ENCODE measurements at places on chromosomes 12 and 14.

- no peak for DNase-seq
Observed at GRCh38 chr14:74148705-74149104, 63.9 kb downstream of the LIN52 start.

- no peak for DNase-seq
Observed at GRCh38 chr14:104016873-104017650, 68.4 kb upstream of the ASPG start.

DNA sequence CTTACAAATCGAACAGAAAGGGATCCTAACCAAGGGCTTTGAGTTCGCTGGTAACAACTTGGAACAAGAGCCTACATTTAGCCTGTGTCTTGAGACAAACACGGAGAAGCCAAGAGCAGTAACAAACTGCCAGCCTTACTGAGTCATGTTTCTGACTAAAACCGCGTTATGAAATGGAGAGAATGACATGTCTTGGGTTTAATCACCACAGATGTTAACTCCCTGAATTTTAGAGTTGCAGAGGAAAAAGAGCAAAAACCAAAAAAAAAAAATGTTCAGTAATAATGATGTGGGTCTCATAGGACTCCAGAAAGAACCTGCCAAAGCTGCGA is 1.0 kb downstream of the BLTP3B start:
- DNase-seq: no peak

GRCh38 chr12:110966081-110966760 is 45.8 kb upstream of the MYL2 start:
- DNase-seq: peak; percentile 47

DNA sequence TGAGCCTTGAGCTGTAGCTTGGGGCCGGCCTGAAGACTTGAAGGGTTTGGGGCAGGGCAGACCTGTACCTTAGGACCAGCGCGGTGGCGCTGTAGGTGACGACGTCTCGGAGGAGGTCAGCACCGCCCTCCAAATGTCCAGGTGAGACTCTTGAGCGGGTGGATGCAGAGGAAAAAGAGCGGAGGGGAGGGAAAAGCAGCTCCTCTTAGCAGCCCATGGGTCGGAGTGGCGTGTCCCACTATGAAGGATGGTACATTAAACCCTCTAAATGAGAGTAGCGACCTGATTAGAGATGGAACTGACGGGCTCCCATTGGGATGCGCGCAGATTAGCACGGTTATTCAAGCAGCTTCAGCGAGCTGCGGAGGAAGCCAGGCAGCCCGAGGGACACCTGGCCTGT is 77.0 kb upstream of the MAP1LC3B2 start:
- no peak for DNase-seq

- DNase-seq: no peak
Observed at GRCh38 chr12:12376646-12377448, 20.0 kb downstream of the BORCS5 start.

GRCh38 chr14:49959822-49960408 is 67.0 kb downstream of the ARF6 start:
- DNase-seq: no peak

- no peak for DNase-seq
Observed at GRCh38 chr12:77796775-77797174, 33.9 kb upstream of the NAV3 start.

DNA sequence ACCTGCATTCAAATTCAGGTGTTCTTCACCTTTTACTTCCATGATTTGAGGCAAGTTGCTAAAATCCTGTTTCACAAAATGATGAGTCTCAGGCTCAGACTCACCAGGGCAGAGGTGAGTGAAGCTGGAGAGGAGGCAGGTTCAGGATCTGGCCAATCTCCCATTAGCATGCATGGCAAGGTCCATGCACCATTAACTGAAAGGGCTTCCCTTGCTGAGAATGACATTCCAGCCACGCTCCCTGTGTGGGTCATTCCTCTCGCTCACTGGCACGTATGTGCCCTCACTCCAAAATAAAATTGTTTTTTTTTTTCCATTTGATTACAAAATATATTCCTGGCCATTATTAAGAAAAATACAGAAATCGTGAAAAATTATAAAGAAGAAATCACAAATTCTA is 257.6 kb downstream of the C12orf75 start:
- DNase-seq: no peak

- no peak for DNase-seq
Observed at GRCh38 chr12:92396647-92397252, 251.1 kb upstream of the BTG1 start.

DNA sequence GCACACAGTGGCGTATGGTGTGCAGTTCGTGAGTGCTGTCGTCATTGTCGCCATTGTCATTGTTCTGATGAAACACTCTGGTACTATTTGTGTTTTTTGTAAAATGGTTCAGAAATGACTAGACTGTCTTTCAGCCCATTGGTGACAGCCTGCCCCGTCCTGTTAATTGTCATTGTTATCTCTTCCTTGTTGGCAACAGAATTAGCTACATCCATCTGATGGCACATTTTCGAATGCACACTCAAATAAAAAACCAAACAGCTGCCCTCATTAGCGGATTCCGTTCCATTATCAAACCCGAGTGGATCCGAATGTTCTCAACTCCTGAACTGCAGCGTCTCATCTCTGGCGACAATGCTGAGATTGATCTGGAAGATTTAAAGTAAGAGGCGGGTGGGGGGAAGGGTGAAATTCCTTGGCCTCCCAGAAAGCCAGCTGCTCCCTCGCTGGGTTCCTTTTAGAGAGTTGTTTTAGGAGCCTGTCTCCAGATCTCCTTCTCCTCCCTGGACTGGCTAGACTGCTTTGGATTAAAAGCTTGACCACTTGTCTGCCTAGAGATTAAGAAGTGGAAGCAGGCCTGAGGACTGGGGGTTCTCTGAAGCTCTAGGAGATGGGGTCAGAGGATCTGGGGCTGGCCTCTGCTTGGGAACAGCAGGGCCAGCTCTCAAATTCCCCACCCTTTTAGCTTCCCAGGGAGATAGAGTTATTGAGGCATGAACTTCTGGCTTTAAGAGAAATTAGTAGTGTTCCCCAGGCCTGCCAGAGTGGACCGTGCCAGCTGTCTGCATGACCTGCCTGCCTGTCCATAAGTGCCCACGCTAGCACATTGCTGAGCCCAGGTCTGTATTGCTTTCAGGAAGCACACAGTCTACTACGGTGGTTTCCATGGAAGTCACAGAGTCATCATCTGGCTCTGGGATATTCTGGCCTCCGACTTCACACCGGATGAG is 43.3 kb downstream of the MMAB start:
- no peak for DNase-seq

DNA sequence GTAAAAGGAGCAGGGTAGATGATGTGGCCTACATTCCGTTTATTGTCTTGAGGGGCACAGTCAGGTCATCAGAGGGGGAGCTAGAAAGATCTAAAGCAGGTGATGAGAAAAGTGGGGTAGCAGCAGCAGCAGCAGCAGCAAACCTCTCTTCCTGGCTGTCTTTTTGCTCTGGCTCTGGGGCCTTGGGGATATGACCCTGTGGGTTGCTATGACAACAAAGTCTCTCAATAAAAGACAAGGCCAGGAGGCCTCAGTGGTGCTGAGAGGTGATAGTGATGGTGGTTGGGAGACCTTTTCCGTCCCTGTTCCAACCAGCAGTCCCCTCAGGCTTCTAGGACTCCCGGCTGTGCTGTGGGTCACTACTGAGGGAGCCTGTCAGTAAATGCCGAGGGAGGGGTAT is 138.6 kb downstream of the SLC8A3 start:
- DNase-seq: no peak

DNA sequence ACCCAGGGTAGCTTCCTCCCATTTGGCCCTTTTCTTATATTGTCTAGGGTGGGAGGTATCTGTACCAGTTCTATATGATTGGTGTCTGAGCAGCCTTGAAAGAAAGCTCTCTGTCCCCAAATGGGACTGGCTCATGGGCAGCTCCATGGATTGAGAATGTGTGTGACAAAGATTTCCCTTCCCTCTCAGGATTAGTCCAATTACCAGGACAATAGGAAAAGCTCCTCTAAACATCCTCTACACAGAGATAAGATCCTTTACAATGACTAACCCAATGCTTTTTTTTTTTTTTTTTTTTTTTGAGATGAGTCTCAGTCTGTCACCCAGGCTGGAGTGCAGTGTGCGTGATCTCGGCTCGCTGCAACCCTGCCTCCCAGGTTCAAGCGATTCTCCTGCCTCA is 112.1 kb downstream of the SLC35F4 start:
- no peak for DNase-seq

GRCh38 chr12:19138551-19138950 is 9.0 kb downstream of the PLEKHA5 start:
- DNase-seq: no peak

GRCh38 chr12:2195085-2195484 is 142.3 kb downstream of the CACNA1C start:
- no peak for DNase-seq

DNA sequence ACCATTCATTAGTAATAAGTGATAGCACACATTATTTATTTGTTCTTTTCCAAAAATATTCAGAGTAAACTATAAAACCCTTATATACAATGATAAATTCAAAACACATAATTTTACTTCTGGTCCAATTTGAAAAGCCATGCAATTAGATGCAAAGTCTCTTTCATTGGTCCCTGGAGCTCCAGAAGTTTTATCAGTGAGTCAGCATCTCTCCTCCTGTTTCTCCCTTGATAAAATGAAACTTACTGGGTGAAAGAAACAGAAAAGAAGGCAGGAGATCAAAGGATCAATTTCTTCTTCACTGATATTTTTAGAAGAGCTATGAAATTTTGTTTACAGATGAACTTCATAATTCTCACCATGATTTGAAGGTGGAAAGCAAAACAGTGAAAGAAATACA is 47.5 kb downstream of the IFNG start:
- no peak for DNase-seq

GRCh38 chr12:40903040-40903439 is 210.8 kb downstream of the CNTN1 start:
- DNase-seq: no peak

- peak; percentile 94 for DNase-seq
Observed at GRCh38 chr14:53953002-53953827, 3.4 kb downstream of the BMP4 start.

DNA sequence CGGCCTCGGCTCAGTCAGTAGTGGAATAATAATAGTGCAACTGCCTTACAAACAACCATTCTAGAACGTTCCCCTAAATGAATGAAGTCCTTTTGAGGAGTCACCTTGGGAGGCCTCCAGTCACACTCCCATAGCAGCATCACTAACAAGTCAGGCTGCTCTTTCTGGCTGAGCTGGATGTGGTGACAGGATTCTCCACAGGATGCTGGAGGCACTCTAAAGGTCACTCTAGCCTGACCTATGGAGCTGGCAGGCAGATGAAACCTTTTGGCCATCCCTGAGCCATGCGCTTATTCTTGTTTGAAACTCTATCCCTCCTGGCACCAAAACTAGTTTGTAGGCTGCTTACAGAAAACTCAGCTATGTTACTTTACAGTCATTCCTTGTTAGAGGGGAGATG is 17.9 kb upstream of the TFCP2 start:
- no peak for DNase-seq

DNA sequence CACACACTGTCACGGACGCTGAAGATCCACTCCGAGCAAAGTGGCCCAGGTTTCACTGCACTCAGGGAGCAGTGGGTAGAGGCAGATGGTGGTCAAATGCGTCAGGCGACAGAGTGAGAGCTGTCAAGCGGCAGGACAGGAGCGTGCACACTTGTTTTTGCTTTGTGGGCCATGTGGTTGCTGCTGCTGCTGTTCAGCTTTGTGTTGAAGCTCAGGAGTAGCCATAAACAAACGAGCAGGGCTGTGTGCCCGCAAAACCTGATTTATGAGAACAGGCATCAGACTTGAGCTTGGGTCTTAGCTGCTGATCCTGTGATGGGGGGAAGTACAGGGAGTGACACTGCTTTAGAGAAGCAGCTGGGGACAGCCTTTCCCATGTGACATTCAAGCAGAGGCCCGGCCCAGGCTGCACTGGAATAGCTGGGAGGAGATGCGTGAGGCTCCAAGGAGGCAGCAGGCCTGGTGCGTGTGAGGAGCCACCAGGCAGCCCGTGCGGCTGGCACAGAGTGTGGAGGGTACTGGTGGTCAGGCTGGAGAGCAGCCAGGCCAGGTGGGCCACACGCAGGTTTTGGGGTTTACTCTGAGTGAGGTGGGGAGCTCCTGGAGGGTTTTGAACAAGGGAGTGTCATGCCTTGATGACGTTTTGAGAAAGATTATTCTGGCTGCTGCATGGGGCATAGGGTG is 31.1 kb upstream of the ASPG start:
- no peak for DNase-seq

DNA sequence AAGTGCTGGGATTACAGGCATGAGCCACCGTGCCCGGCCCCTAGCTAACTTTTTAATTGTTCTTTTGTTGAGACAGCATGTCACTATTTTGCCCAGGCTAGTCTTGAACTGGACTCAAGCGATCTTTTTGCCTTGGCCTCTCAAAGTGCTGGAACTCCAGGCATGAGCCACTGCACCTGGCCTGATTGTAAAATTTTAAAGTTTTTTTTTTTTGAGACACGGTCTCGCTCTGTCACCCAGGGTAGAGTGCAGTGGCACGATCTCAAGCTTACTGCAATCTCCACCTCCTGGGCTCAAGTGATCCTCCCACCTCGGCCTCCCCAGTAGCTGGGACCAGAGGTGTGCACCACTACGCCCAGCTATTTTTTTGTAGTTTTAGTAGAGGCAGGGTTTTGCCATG is 79.1 kb upstream of the SINHCAF start:
- DNase-seq: no peak
